Tibial nerve (tissue), 4 donors: ENCODE measurements at places on chromosomes 3 and 15. TPM values are rescaled to one million over a fixed set of nuclear protein-coding genes. Genes with fewer than 3 reads are reported as not detected.
A peak's percentile ranks its signal among the peaks of the same experiment; 100 is the strongest.

GRCh38 chr3:16884084-16884747 lies 539 bp upstream of the PLCL2 start:
- DNase-seq = peak; percentile 54

Gene PLSCR5
- total RNA-seq = not detected

DNA sequence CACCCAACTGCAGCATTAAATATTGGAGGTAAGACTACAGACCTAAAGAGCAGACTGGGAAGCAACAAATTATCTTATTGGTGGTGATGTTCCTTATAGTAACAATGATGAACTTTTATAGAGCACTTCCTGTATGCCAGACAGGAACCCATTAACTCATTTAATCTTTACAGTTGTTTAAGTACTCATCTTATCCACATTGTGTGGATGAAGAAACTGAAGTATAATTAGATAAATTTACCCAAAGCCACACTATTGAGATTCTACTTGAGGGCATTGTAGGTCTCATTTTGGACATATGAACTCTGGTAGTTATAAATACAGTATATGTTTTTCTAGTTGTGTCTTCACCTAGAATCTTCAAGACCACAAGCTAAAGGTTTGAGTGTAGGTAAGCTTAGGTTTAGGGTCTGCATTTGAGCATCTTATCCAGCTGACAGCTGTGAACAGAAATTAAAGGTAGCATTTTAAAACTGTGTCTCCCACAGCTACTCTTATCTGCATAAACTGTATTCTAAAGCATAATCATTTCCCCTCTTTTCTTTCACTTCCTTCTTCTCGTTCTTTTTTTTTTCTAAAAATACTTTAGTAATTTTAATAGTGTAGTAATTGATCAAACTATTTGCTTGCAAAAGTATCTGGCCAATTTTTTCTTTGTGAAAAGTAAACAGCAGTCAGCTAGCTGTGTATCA lies 138.2 kb downstream of the UBE2E2 start:
- DNase-seq = no peak

DNA sequence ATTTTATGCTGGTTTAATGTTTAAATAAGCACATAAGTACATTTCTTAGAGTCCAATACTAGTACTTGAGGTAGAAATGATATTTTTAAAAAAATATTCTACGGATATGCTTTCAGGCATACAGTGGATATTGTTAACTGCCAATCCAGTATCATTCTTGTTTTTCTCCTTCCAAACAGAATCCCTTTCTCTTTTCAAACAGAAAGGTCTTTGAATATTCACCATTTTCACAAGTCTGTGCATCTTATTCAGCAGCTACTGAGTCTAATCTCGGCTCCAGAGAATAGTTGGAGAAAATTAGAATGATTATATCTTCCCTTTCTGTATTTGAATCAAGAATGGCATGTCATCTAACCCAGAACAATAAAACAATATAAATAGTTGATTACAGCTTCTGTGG lies 174.5 kb downstream of the GOLGA6L6 start:
- no peak for DNase-seq

DNA sequence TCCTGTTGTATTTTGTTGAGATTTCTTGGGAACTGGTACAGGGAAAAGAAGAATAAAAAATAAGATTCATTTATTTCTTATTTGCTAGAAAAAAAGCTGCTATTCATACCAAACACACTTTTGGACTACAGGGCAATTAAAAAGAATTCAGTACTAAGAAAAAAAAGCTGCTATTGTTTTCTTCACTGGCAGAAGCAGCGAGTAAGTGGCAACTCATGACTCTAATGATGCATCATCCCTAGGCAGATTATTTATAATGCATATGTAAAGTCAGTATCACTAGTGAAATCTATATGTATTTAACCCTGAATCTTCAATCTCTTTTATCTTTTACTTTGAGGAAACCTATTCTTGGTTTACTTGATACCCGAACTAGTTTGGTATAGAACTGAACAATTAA lies 15.2 kb downstream of the PFN2 start:
- DNase-seq = no peak

DNA sequence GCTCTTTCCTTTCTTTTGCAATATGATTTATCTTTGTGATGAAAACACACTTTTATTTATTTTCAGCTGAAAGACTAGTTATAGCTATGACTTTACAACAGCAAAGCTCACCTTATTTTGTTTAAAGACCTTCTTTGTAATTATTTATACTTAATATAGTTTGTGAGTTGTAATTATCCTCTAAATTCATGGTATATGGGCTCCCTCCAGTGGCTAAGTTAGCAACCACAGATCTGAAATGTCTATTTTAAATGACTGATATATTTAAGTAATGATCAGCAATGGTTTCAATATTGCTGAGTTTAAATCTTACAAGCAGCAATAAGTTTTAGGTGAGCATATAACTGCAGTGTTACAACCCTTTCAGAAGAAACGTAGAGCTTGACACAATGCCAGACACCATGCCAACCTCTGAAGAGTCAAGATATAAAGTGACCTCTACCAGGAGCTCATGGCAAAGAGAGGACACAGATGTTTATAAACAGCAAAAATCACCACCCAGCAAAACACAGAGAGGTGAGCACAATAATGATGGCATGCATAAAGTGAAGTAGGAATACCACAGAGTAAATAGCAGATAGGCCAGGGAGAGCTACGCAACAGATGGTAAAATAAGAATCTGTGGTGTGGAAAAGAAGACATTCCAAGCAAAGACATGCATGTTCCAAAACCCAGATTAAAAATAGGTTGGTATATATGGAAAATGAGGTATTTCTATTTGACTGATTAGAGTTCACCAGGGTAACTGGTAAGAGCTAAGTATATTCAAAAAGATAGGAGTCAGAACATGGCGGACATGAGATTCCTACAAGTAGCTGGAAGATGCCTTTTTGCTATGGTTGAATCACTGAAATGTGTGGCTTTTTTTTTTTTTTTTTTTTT lies 143.7 kb upstream of the ZNF385D start:
- DNase-seq = no peak

- DNase-seq = no peak
These were observed 224.7 kb downstream of the CACNA2D3 start for GRCh38 chr3:54347060-54347459.

DNA sequence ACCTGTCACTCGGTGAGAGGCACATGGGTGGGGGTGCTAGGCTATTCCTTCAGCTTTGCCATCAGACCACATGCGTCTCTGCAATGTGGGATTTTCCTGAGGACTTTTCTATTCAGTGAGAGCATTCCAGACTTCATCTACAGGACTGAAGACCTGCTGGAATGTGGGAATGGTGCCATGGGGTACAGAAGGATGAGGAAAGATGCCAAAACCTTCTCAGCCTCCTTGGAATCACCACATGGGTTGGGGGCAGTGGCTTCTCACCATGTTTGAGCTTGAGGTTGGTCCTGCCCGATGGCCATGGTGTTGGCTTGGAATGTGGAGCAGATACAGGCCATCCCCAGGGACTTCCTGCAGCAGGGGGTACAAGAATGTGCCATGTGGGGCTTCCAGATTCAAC lies 80.9 kb upstream of the KLF13 start:
- no peak for DNase-seq

DNA sequence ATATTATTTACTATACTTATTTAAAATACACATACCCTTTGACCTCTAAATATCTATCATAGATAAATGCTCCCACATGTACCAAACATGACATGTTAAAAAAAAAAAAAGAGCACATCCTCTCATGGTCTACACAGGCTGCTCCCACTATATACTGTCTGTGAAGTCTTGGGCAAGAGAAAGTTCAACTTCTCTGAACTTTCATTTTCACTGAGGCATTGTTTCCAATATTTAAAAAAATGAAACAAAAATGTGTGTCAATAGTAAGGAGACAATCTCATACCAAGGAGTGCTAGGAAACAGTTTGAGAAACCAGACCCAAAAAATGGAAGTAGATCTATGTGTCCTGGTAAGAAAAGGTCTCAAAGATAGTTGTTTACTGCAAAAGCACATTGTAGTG lies 29.3 kb downstream of the SLC4A7 start:
- no peak for DNase-seq
